ENCODE measurements at places on chromosomes 13 and 19. TPM values are rescaled to one million over a fixed set of nuclear protein-coding genes. Genes with fewer than 3 reads are reported as not detected.

The FFAR3 gene
- 0.04 TPM for polyA plus RNA-seq

The KLF1 gene
- not detected for polyA plus RNA-seq

The IQCN gene
- 0.57 TPM for polyA plus RNA-seq

The CGB5 gene
- polyA plus RNA-seq, result not detected

The STXBP2 gene
- 0.55 TPM for polyA plus RNA-seq

The KEAP1 gene
- polyA plus RNA-seq, result 154 TPM

DNA sequence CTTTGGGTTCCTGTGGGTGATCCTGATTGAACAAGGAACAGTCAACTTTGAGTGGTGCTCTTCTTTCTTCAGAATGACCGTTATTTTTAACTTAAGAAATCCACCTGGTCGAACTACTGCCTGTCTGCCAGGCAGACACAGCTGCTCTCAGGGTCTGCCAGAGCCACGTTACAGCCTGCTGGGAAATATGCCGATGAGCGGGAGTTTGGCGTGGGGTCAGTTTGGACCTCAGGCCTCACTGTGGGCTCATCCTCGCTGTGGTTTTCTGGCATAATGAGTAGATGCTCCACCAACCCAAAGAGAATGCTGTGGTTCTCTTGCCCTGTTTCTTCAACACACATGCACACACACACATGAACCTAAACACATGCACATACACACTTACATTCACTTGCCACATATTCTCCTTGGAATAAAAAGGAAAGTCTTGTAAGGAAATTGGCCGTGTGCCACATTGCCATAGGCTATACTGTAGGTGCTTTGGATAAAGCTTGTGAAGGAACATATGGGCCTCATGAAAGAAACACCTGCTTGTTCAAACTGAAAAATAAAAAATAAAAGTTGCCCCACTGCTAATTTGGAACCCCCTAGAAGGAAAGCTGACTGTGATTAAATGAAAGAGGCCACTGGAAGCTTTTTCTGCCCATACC lies 598.7 kb upstream of the KLF12 start:
- H3K36me3 ChIP-seq, result no peaks in the 10 kb centered on the region
- no peak for DNase-seq
- no peaks in the 10 kb centered on the region for H3K4me1 ChIP-seq
- no peak overlapping the region for H3K4me3 ChIP-seq

- H3K27me3 ChIP-seq, result no peaks in the 10 kb centered on the region
- peaks cover 14% of the 10 kb centered on the region for H3K36me3 ChIP-seq
- peak overlapping the region; percentile 90 for H3K4me3 ChIP-seq
- DNase-seq, result no peak
- H3K4me1 ChIP-seq, result peaks cover 11% of the 10 kb centered on the region
Measured at GRCh38 chr19:10105509-10106099, 558 bp upstream of the PPAN start.

DNA sequence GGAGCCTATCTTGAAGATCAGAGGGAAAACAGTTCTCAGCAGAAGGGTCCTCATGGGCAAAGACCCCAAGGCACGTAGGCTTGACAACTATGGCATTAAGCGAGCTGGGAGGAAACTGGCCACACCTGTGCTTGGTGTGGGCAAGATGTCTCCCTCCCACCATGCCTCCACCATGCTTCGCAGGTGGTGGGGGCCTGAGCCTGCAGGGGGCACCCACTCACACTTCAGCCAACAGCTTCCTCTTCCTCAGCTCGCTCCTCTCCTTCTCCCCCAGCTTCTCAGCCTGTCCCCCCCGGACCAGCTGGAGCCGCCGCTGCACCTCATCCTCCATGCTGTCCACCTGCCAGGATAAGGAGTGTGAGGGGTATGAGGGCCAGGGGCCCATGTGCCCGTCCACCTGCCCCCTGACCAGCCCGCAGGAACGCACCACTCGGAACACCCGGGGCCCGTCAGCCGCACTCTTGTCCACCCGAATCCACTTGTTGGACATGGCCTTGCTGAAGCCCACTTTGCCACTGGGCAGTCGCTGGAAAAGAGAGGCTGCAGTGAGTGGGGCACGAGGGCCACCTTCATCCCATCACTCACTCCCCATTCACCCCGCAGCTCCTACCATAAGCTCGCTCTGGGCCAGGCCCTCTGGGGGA lies 3.4 kb downstream of the FARSA start:
- peaks cover 8% of the 10 kb centered on the region for H3K4me1 ChIP-seq
- H3K27ac ChIP-seq, result no peak overlapping the region
- no peak overlapping the region for H3K4me3 ChIP-seq
- peaks cover 5% of the 10 kb centered on the region for H3K36me3 ChIP-seq
- no peak for DNase-seq

DNA sequence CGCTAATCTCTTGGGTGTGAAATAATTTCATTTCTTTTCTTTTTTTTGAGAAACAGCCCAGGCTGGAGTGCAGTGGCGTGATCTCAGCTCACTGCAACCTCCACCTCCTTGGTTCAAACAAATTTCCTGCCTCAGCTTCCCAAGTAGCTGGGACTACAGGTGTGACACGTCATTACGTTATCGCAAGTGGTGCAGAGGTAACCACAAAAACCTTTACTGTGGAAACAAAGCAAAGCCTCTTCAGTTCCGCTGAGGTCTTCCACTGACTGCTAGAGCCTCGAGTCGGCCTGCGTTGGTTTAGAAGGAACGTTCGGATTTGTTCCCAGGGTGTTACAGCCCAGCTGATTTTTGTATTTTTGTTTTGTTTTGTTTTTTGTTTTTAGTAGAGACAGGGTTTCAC lies 2.0 kb upstream of the ZNF784 start:
- no peak overlapping the region for H3K4me3 ChIP-seq
- no peaks in the 10 kb centered on the region for H3K27me3 ChIP-seq
- peaks cover 22% of the 10 kb centered on the region for H3K4me1 ChIP-seq
- DNase-seq, result no peak
- H3K27ac ChIP-seq, result no peak overlapping the region

DNA sequence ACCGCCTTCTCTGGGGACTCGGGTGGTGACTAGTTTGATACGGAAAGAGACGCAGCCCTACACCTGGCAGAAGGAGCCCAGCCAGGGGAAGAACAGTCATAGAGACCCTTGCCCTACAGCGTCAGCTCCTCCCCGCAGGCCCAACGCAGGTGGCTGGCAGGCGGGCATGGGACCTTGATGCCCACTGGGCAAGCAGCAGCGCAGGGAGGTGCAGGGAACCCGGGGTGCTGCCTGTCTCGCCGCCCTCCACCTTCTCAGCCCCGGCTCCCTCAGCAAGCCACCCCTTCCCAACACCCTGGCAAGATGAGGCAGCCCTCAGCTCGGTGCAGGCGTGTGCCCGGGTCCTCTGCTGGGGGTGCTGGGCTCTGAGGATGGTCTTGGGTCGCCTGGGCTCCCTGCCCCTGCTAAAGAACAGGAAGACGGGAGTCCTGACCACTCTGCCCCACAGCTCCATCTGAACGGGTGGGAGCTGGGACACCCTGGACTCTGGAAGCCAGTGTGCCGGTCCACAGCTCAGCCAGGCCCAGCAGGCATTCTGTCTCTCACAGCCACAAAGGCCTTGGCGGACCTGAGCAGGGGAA lies 9.0 kb downstream of the MIER2 start:
- H3K27me3 ChIP-seq, result no peaks in the 10 kb centered on the region
- no peak overlapping the region for H3K4me3 ChIP-seq
- H3K27ac ChIP-seq, result no peak overlapping the region
- no peak for DNase-seq
- H3K4me1 ChIP-seq, result peaks cover 4% of the 10 kb centered on the region
- H3K36me3 ChIP-seq, result peaks cover 37% of the 10 kb centered on the region

GRCh38 chr13:101415358-101416174 lies 742 bp downstream of the NALCN start:
- H3K27ac ChIP-seq, result no peak overlapping the region
- no peaks in the 10 kb centered on the region for H3K4me1 ChIP-seq
- DNase-seq, result peak; percentile 13
- peaks cover 2% of the 10 kb centered on the region for H3K27me3 ChIP-seq

GRCh38 chr13:60433505-60433904 lies 36.5 kb downstream of the TDRD3 start:
- H3K4me1 ChIP-seq, result no peaks in the 10 kb centered on the region
- DNase-seq, result no peak
- no peak overlapping the region for H3K27ac ChIP-seq

All from psoas muscle (tissue), 8 donors.